ENCODE measurements at places on chromosomes 4 and X.

DNA sequence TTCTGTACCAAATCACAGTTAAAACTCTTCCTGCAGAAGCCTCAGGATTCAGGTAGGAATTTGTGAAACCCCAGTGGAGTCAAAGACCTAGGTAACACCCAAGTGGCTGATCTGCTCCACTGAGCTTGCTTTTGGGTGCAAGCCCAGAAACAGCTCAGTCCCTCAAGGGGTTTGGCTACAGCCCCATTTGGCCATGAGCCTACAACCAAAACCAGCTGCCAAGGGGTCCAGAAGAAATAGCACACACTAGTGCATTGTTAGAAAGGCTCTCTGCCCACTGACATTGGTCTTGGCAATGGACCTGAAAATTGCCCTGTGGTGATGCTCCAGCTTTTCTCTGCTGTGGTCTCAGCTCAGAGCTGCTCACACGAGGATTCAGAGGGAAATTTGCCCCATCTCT, 577.4 kb upstream of the INTU start:
- no peak for DNase-seq

DNA sequence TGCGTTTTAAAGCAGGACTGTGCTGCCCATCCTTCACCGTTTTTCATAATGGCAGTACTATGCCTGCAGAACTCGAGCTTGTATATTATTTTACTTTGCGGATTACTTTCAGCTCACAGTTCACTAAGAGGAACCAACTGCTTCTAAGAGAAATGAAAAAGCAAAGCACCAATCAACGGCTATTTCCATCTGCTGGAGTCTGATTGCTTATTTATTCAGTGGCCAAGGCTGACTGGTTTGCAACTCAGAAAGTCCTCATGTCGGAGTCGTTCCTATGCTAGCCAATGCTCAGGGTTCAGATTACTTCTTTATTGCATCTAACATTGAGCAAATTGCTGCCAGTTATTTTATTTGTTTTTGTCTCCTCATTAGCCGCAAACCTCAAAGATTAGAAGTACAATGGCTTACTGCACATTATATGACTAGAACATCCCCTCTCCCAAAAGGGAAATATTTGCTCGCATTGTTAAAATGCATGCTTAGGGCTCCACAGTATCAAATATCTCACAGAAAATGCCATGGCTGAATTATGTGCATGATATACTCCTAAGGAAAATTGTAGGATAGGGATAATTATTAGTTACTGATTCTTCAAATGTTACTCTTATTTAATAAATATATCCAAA, 1628.2 kb upstream of the ADGRL3 start:
- DNase-seq, result no peak

DNA sequence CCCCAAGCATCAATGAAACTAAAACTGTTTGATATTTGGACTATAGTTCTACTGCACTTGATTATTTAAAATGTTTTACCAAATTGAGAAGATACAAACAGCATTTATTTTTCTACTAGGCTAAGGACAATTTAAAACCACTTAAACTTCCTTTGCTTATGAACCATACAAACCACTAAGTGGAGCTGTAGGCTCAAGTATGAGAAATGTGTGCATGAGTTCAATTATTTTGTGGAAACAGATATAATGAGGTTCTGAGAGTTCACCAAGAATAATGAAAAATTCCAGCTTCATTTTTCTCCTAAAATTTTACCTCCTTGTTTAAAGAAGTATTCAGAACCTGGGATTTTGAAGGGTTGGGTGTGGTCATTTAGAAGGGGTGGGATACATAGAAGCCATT, 63.1 kb downstream of the SERPINA7 start:
- peak; percentile 0 for DNase-seq

DNA sequence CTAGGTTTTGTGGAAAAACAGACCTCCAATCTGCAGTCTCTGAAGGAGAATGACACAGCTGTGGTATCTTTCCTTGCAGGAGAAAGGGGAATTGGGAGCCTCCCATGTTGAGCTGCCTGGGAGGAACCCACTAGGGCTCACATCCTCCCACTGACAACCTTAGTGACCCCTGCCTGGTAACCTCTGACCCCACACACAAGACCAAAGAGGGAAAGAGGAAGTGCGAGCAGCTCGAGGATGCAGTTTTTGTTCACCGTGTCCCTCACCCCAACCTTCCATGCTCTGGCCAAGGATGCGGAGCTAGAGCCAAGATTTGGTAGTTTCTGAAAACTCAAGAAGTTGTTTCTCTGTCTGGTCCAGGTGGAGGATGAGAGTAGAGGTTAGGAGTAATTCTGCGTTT, 5.4 kb upstream of the ZXDA start:
- DNase-seq, result no peak

- DNase-seq, result no peak
Observed at GRCh38 chr4:129966175-129966574, 870.2 kb downstream of the C4orf33 start.

- DNase-seq, result peak; percentile 21
Observed at GRCh38 chr4:176001151-176002006, 64.3 kb upstream of the WDR17 start.

- DNase-seq, result no peak
Observed at GRCh38 chr4:77821775-77822174, 2.6 kb upstream of the CNOT6L start.

- no peak for DNase-seq
Observed at GRCh38 chr4:80183250-80184052, 13.9 kb upstream of the PRDM8 start.

- no peak for DNase-seq
Observed at GRCh38 chr4:77367638-77368037, 210.6 kb downstream of the CCNG2 start.

DNA sequence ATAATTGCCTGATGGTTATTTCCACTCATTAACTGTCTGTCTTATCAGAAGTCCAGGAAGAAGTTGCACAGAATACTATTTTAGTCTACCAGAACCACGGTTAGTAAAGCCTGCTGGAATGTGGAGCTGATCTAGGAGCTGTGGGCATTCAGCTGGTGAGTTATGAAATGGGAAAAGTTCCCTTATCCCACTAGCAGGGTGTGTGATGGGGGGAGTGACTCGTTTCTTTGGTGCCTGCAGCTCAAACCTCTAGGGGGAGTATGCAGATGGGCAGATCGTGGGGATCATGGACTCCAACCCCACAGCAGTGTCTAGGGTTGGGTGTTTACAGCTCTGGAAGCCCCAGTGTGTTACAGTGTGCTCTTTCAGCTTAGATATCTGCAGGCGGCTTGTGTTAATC, 305.7 kb upstream of the BOD1L1 start:
- peak; percentile 51 for DNase-seq

DNA sequence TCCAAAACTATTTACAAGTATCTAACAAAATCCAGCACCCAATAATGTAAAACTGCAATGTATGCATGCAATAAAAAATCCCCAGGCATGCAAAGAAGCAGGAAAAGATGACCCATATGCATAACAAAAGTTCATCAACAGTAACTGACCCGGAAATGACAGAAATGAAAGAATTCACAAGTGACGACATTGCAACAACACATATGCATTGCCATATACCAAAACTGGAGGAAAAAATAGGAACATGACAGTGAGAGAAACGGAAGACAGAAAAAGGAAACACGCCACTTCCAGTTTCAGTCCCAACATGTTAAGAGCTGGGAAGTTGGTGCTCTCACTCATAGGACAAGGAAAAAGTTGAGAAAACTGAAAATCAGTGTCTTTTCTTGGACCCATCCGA, 154.6 kb downstream of the EVC2 start:
- DNase-seq, result no peak

DNA sequence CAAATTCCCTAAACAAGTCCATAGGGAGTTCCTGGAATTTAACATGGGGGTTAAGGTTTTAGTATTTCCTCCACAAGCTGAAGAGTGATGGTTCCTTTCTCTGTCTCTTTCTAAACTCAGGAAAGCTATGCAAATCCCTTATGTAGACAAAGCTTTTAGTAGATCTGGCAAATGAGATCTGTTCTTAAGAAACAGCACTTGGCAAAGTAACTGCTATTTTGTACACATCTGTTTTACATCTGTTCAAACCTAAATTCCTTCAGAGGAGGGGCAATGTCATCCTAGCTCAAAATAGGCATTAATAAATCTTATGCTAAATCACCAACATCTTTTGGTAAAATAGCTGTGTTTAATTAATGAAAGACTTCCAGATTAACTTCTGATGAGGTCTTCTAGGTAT, 137.8 kb upstream of the TBC1D9 start:
- no peak for DNase-seq

DNA sequence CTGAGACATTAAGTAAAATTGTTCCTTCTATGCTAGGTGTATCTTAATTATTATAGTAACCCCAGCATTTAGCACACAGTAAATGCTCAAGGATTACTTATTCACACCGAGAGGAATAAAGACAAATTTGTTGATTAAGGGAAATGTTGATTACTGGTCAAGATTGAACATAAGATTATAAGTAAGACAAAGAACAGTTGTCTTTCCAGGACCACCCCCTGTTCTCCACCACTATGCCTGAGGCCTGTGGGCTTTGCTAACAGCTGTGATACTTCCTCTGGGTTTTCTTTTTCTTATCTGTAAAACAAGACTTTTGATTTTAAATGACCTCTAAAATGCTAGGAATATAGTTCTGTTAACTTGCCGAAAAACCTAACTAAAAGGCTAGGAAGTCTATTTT, 128.0 kb downstream of the DCLK2 start:
- DNase-seq, result no peak

DNA sequence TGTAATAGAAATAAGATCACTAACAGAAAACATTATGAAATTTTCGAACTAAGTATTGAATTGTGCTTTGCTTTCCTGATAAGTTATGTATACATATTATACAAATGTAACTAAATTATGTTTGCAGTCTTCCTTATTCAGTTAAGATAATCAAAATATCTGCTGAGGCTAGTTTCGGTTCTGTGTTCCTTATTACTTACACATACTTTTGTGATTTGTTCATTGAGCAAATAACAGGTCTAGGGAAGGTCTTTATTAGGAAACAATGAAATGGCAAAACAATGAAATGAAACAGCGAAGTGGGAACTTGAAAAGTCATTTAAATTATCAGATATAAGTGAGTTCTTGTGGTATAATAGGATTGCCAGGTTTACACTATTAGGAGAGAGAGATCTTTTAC, 352.4 kb downstream of the GRIA2 start:
- DNase-seq, result no peak

DNA sequence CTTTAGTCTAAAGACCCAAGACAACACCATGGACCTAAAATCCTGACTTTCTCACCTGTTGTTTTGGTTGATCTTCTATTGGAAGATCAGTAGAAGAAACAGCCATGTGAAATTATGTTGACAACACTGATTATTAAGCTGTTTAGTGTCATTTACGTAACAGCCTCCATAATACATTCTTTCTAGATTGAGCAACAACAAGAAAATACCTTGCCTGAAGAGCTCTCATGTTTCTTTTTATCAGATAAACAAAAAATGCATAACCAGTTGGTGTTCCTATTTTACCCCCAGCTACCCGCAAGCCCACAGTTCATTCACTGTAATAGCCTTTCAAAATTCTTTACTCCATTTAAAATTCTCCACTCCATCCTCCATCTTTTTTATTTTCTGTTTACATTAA, 20.5 kb downstream of the GPC4 start:
- DNase-seq, result no peak

DNA sequence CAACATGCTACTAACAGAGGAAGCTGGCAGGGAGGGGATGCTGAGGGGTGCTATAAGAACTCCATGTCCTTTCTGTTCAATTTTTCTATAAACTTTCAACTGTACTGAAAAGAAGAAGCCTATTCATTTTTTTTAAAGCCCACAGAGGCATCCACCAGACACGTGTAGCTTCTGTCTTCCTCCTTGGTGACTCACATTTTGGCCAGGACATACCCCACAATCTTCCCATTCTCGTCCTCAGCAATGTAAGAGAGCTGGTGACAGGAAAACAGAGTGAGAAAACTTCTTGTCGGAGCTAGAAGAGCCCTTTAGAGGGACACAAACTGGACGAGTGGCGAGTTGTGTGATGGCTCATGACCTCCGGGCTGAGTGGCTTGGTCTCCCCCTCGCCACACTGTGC, 1.1 kb downstream of the NAA10 start:
- no peak for DNase-seq

- no peak for DNase-seq
Observed at GRCh38 chrX:106208154-106208553, 40.0 kb downstream of the PWWP3B start.

GRCh38 chrX:3351276-3351675, 4.8 kb upstream of the MXRA5 start:
- DNase-seq, result no peak

GRCh38 chrX:35858906-35859305, 60.6 kb upstream of the CFAP47 start:
- DNase-seq, result no peak

DNA sequence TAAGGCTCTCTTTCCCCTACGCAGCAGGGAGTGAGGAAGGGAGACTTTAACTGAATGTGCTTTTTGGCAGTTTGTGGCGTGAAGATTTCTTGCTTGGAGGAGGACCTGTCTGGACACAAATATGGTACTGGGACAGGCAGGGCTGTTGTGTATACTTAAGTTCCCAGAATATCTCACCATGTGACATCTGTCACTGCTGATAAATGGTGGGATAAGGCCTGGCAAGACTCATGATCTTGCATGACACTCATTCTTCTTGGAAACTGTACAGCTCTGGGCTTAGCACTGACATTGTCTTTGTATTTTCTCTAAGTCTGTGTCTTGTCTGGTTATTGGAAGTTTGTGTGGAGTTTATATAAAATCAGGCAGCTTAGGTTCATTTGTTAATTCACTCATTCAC, 93.1 kb downstream of the STK32B start:
- DNase-seq, result no peak
